K562 (cell line): ENCODE measurements at places on chromosomes 6 and 20. TPM values are rescaled to one million over a fixed set of nuclear protein-coding genes. Genes with fewer than 3 reads are reported as not detected.

The LY6G6D gene
- not detected in 2 replicates for total RNA-seq

- H3K4me3 ChIP-seq: no peak overlapping the region
- H3K36me3 ChIP-seq: no peaks in the 10 kb centered on the region
- H3K27ac ChIP-seq: no peak overlapping the region
- DNase-seq: no peak
- H3K27me3 ChIP-seq: no peaks in the 10 kb centered on the region; the same call in 1 of the 2 replicates
- H3K4me1 ChIP-seq: no peaks in the 10 kb centered on the region
These were observed 224.4 kb upstream of the PMEPA1 start for GRCh38 chr20:57934007-57934805.

GRCh38 chr6:137811121-137811915 lies 55.7 kb upstream of the TNFAIP3 start:
- peaks cover 33% of the 10 kb centered on the region for H3K4me1 ChIP-seq
- H3K36me3 ChIP-seq: no peaks in the 10 kb centered on the region
- DNase-seq: peak; percentile 83
- H3K27me3 ChIP-seq: no peaks in the 10 kb centered on the region

The SLA2 gene
- 0.07 and 0.13 TPM in 2 replicates for total RNA-seq

The RBPJL gene
- not detected in 2 replicates for total RNA-seq

The PRL gene
- not detected in 2 replicates for total RNA-seq

The CRISP1 gene
- not detected in 2 replicates for total RNA-seq

The BANF2 gene
- not detected in 2 replicates for total RNA-seq

DNA sequence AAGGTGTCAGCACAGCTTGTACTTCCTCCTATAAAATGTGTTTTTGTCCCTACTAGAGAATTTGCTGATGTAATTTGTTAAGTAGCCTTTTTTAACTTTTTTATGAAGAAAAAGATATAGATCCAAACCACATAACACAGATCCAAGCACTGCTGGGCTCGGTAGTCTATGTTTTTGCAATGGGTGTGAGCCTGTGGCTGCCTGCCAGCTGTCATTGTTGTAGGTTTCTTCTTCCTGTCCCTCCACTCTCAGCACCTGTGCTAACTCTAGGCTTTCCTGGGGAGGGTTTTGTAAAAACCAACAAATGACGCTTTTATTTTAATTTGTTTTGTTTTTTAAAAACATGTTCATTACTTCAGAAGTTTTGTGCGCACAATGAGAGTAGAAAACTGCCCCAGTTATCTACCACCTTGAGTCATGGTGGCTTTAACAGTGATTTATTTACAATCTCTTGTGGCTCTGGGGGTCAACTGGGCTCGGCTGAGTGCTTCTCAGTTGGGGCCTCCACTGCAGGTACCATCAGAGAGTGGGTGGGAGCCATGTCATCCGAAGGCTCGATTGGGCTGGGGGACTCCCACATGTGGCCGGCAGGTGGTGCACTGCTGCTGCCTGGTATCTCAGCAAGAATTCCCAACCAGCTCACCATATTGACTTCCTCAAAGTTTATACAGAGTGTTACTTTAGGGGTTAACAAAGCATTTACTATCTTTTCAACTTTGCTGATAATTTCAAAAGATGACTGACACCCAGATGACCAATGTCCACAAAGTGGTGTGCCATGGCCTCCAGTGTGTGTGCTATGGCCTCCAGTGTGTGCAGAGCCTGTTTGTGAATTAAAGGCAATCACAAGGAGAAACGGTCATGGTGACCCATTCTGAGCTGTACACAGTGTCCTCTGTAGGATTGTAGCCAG lies 3.0 kb upstream of the CCR6 start:
- no peak overlapping the region for H3K4me3 ChIP-seq
- H3K27ac ChIP-seq: no peak overlapping the region
- no peaks in the 10 kb centered on the region for H3K36me3 ChIP-seq
- H3K27me3 ChIP-seq: peaks cover 40% of the 10 kb centered on the region

GRCh38 chr20:33415948-33416347 lies 14.6 kb upstream of the CDK5RAP1 start:
- no peaks in the 10 kb centered on the region for H3K27me3 ChIP-seq
- no peak overlapping the region for H3K4me3 ChIP-seq
- H3K4me1 ChIP-seq: peaks cover 25% of the 10 kb centered on the region; the same call in 2 of the 3 replicates
- no peak for DNase-seq
- H3K27ac ChIP-seq: no peak overlapping the region

DNA sequence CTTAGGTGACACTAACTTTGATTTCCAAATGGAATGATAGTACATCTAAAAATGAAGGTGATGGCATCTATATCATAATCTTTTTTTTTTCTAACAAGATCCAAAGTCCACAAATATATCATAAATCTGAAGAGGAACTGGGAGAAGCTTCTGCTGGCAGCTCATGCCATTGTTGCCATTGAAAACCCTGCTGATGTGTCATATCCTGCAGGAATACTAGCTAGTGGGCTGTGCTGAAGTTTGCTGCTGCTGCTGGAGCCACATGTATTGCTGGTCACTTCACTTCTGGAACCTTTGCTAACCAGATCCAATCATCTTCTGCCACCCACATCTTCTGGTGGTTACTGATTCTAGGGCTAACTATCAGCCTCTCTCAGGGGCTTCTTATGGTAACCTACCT lies 27.4 kb upstream of the KHDC1 start:
- no peak overlapping the region for H3K27ac ChIP-seq
- peaks cover 33% of the 10 kb centered on the region; the same call in 1 of the 3 replicates for H3K36me3 ChIP-seq
- H3K4me1 ChIP-seq: peaks cover 6% of the 10 kb centered on the region
- H3K27me3 ChIP-seq: no peaks in the 10 kb centered on the region

- H3K4me1 ChIP-seq: peaks cover 4% of the 10 kb centered on the region
- no peaks in the 10 kb centered on the region for H3K36me3 ChIP-seq
- H3K27me3 ChIP-seq: no peaks in the 10 kb centered on the region
- no peak for DNase-seq
- H3K4me3 ChIP-seq: no peak overlapping the region
These were observed 11.2 kb downstream of the ZCCHC3 start for GRCh38 chr20:308427-309038.

DNA sequence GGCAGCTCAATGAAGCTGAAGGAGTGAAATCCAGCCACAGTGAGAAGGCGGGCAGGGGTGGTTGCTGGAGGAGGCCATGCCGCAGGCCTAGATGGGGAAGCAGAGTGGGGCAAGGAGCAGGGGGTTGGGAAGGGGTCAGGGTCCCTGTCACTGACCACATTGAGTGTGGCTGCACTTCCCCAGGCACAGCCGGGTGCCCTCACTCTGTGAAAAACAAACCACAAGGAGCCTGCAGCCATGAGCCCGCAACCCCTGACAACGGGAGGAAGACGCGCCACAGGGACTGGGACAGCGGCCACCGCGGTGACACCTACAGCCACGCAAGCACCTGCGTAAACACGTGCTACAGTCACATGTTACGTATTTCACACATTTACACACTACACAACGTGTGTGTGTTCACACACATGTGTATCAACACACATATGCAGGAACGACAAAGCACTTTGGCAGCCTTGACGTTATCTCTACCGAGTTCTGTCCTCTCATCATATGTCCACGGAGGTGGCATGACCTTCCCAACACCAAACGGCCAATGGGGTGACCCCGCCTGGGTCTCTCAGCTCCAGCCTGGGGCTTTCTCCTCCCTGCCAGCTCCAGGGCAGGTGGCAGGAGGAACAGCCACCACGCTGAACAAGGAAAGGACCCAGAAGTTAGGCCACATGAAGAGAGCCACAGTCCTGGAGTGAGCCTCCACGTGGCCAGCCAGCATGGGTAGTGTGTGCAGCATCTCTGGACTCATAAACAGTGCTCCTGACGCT lies 137.6 kb upstream of the RPS6KA2 start:
- H3K4me3 ChIP-seq: no peak overlapping the region
- peaks cover 83% of the 10 kb centered on the region for H3K27me3 ChIP-seq
- H3K36me3 ChIP-seq: no peaks in the 10 kb centered on the region
- DNase-seq: no peak
- H3K4me1 ChIP-seq: no peaks in the 10 kb centered on the region

The CST3 gene
- total RNA-seq: 111 and 113 TPM in 2 replicates

The BIRC7 gene
- 0.18 and 0.27 TPM in 2 replicates for total RNA-seq

The TNFRSF21 gene
- total RNA-seq: 5.5 and 5.7 TPM in 2 replicates
